ENCODE measurements at places on chromosomes 1 and 21.
A peak's percentile ranks its signal among the peaks of the same experiment; 100 is the strongest.

DNA sequence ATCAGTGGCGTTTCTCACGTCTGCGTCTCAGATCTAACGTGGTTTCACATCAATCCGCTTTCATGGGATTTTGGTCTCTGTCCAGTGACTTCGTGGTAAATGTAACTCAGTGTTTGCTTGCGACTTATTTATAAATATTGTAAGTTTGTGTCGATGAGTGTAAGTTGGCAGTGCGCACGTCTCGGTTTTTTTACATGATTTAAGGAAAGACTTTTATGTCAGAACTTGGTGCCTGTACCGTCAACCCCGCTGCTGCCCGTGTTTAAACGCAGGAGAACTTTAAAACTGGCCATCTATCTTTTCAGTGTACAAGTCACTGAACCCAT, 1.5 kb downstream of the B3GALT6 start:
- DNase-seq = no peak

DNA sequence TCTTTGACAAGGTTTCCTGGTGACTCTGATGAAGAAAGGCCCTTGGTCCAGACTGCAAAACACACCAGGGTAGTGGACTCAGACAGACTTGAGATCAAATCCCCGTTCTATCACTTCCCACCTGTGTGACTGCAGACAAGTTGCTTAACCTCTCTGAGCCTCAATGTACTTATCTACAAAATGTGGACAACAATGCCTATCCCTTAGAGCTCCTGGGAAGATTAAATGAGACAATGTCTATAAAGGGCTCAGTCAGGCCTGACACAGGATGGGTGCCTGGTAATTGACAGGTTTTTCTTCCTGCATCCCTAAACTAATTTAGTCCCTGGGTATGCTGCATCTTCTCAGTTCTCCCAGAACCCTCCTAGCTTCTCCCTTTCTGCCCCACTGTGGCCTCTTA, 37.9 kb upstream of the ZBTB40 start:
- no peak for DNase-seq

DNA sequence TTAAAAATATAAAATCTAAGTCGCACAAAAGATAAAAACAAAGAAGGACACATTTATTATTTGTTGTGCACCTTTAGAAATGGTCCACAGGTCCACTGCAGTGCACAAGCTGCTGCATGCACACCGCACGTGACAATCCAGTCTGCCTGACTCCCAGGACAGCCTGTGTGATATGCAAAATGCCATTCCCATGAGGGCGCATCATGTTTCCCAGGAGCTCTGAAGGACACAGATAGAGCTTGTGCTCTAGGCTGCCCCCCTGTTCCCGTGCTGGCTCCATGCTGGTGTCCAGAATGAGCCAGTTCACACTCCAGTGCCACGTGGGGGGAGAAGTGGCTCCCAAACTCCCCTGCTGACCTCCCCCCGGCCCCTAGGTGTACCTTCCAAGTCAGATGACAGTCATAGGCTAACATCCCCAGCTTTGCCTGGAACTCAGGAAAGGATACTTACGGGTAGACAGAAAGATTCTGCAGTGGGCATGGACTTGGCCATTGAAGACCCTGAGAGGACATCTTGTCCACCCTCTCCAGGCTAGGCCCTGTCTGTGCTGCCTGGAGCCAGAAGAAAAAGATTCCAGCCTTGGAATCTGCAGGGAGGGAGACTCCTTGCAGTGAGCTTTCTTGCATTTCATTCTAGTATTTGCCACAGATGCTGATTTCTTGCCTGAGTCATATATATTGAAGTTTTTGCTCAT, 26.3 kb downstream of the RAB7B start:
- DNase-seq = no peak

DNA sequence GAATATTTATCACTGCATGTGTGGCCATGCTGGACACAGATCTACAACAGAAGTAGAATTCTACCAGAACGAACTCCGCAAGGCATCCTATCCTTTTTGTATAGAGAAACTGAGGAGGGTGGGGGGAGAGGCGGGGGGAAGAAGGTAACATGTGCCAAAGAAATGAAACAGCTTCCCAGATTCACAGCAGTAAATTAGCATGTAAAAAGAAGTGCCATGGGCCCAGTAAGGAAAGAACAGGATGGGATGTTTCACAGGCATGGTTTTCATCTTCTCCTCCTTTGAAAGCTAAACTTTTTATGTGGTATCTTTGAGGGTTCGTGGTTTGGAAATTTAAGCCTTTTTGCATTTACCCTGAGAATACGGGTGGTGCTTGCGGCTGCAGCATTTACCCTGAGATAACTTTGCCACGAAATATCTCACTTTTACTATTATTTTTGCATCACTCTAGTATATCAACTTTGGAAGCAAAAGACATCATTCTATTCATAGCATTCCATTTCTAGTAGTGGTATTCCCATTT, 168.9 kb downstream of the TPR start:
- no peak for DNase-seq

- no peak for DNase-seq
Measured at GRCh38 chr1:97796711-97797110, 124.1 kb downstream of the DPYD start.

DNA sequence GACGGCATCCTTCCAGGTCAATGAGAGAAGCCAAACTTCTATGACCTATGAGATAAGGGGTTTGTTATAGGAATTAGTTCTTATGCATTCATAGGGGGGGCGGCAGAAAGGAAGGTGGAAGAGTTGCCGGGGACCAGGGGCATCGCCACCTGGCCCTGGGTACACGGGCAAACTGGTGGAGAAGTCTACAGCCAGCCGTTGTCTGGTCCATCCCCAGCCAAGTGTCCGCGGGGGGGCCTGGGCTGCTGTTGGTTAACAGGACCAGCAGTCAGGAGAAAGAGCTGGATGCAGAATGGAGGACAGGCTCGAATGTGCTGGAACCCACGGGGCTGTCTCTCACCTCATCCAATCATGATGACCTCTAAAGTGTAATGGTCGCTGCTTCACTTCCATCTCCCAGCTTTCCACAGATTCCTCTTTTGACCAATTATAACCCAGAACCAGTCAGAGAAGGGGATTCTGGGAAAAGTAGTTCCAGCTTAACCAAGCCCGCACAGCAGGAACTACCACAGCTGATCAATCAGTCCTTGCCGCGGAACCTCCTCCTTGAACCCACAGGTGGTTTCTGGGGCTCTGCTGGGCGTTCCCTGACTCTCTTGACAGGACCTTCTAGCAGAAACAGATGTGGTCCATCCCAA, 17.8 kb downstream of the TMEM51 start:
- DNase-seq = no peak

DNA sequence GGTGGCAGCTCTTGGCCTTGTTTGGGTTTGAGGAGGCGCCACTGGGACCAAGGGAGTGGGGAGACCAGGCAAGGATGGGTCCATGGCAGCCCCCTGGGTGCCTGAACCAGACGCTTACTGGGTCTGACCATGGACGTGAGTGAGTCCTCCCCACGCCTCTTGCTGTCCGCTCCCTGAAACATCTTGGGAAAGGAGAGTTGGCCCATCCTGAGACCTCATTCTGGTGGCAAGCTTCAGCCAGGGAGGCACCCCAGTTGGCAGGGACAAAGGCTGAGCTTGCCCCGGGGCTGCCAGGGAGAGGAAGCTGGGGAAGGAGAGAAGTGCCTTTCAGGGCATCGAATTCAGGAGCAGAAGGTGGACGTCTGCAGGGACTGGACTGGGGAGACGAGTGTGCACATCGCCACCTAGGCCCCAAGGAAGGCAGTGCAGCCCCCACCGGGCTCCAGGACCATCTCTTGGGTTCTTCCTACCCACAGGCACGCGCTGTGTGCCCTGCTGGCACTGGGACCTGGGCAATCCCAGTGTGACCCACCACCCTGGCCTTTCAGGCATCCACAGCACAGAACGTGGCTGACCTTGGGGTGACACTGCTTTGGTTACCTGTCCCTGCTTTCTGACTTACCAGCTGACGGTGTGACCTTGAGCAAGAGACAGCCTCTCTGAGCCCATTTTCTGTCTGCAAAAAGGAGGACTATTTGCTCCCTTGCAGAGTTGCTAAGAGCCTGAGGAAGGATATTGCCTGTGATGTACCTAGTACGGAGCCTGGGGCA, 132.9 kb upstream of the WNT4 start:
- DNase-seq = peak; percentile 45

- no peak for DNase-seq
Measured at GRCh38 chr1:8205771-8206170, 112.1 kb upstream of the SLC45A1 start.

GRCh38 chr1:152043870-152044269, 7.1 kb upstream of the S100A11 start:
- no peak for DNase-seq

DNA sequence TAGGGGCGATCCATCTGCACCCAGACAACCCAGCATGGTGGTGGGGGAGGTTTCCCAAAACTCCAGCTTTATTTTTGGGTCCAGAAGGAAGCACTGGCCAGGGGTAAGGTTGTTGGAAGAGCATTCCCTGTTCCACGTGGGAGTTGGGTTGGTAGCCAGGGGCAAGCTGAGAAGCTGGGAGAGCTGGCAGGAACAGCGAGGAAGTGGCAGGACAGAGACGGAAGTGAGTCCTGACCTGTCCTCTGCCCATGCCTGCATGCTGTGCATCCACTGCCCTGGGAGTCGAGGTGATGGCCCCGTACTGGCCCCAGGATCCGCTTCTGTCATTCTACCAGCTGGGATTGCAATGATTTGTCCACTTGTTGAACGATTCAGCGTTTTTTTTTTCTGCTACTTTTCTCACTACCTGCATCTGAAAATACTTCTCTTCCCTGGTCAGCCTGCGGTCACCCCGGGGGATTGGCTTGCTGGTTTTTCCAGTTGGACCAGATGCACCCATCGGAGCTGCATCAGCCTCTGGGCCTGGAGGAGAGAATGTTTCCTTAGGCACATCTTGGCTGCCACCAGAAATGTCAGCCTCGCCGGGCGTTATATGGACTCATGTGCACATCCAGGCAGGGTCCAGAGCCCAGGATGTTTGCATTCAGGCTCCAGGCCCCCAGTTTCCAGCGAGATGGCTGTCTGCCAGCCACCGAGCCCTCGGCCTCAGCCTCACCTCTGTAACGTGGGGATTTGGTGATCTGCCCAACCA, 28.3 kb upstream of the TMPRSS2 start:
- no peak for DNase-seq

DNA sequence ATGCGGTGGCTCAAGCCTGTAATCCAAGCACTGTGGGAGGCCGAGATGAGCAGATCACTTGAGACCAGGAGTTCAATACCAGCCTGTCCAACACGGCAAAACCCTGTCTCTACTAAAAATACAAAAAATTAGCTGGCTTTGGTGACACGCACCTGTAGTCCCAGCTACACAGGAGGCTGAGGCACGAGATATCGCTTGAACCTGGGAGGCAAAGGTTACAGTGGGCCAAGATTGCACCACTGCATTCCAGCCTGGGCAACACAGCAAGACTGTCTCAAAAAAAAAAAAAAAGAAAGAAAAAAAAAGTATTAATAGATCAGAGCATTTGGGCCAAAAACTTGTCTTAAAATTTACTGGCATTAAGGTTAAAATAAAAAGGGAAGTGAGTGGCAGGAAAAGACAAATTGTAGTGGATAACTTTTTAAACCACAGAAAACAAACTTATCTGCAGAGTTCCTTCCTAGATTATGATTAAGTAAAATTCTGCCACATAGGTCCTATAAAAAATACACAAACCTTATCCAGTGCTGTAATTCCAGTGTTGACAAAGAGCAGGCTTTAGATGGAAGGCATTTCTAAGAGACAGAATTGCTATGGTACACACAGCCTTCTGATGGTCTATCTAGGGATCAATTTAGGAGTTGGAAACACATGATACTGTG, 53.3 kb downstream of the EIF4G3 start:
- no peak for DNase-seq

DNA sequence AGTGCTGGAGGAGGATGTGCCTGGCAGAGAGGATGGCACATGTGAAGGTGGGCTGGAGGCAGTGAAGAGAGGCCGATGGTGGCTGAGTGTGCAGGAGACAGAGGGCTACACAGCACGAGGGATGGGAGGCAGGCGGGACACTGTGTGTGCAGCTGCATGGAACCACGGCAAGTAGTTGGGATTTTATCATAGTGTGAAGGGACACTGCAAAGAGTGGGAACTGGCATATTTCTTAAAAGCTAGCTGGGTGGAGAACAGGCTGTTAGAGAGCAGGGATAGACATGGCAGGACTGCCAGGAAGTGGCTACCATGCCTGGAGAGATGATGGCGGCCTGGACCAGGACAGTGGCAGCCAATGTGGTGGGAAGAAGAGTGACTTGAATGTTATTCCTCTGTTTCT, 102.4 kb upstream of the TLR5 start:
- no peak for DNase-seq

- DNase-seq = no peak
Measured at GRCh38 chr1:37018510-37018909, 15.8 kb downstream of the GRIK3 start.

- peak; percentile 51 for DNase-seq
Measured at GRCh38 chr1:181099152-181100014, 10.9 kb downstream of the IER5 start.

- no peak for DNase-seq
Measured at GRCh38 chr1:223276029-223276428, 87.9 kb downstream of the SUSD4 start.

GRCh38 chr1:29383746-29384371, 147.5 kb downstream of the PTPRU start:
- DNase-seq = no peak

DNA sequence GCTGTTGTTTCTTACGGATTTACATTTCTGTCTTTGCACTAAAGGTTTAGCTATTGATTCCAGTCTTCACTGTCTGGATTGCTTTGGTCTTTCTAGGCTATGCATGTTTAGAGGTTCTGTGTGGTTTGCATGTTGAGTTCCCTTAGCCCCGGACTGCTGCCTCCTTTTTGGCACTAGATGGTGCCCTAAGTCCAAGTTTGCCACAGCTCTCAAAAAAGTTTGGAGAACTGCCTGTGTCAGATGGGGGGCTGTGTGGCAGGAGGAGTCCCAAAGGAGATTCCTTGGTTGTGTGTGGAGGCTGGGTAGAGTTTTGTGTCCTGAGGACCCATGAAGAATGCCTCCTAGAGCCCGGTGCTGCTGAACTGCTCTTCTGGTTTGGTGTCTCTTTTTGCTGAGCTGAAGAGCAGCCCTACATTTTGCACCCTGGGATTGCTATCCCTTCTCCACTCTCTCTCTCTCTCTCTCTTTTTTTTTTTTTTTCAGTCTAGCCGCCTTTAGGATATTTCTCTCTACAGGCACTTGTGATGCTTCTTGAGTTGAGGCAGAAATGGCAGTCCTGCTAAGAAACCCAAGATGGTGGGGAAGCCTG, 74.4 kb downstream of the PTGS2 start:
- peak; percentile 24 for DNase-seq

GRCh38 chr1:12615865-12616708, 1.9 kb downstream of the DHRS3 start:
- DNase-seq = no peak

- DNase-seq = no peak
Measured at GRCh38 chr21:24275616-24276015, 1331.7 kb downstream of the MRPL39 start.

- no peak for DNase-seq
Measured at GRCh38 chr1:74673351-74674111, at the start of gene ERICH3. Gene ERICH3, minus strand, starts transcription at chr1:74673792. Its CDS starts 273 bp downstream, at chr1:74673519.
